ENCODE measurements at places on chromosomes 13 and 19.
A peak's percentile ranks its signal among the peaks of the same experiment; 100 is the strongest.

GRCh38 chr13:74868049-74868448, 613.9 kb downstream of the TBC1D4 start:
- DNase-seq, result no peak

DNA sequence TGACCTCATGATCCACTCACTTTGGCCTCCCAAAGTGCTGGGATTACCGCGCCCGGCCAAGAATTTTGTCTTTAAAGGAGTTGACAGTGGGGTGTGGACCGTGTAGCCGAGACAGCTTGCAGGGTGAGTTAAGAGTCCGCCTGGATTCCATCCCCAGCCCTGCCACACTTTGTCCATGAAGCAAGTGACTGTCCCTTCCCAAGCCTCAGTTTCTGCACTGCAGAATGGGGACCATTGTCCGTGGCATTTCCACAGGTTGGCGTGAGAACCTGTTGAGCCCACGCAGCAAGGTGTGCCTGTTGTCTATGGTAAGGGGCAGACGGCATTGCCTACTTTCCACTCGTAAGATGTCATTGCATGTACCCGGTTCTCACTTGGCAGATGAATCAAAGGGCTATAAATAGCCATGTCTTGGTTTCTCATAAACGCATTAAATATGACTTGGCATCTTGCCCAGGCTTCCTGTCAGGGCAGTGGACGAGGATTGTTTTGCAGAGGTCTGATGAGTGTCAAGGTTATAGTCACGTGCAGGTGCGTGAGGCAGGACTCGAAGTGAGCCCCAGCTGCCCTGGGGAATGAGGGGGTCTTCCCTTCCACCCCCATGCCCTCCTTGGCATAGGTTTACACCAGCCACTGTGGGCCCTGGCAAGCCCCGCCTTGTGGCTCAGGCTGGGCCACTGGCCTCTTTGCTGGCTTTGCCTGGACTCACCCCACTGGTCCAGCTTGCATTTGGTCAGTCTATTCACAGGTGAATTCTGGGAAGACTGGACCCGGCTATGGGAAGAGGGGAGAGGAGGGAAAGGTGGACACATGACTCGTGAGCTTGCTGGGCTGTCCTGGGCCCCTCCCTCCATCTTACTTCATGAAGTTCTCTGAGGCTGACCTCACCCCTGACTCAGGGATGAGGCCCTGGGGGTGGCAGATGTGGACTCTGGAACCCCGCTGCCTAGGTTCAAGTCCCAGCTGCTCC, 14.6 kb downstream of the FAM187B start:
- peak; percentile 31 for DNase-seq

DNA sequence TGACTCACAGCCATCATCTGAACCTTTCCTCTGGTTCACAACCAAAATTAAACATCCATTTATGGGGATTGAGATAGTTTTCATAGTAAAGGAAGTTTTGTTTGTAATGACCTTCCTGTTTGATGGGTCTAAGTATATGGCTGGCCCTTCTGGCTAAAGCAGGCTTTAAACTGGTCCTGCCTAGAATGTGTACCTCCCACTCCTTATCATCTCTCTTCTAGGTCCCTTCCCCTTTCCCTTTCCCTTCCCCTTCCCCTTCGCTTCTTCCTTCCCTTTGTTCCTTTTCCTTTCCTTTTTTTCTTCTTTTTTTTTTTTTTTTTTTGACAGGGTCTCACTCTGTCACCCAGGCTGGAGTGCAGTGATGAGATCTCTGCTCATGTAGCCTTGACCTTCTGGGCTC, 35.6 kb downstream of the BBC3 start:
- no peak for DNase-seq

- DNase-seq, result no peak
Measured at GRCh38 chr19:55287361-55288079, 3.7 kb downstream of the BRSK1 start.

DNA sequence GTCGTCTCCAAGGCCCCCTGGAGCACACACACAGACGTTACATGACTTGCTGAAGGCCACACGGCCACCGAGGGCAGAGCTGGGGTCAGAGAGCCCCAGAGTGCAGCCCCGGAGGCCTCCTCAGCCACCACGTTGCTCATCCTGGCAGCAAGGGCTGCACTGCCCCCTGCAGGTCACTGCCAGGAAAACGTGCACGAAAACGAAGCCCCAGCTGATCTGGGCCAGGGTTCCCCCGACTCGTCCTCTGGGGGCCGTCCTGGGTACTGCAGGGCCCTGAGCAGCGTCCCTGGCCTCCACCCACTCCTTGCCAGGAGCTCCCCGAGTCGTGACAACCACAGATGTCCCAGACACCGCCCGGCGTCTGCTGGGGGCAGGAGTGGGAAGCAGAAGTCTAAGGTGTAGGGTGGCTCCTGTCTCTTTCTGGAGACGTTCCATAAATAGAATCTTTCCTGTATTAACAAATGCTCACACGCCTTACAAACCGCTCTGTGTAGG, 3.4 kb downstream of the TPGS1 start:
- peak; percentile 68 for DNase-seq

GRCh38 chr13:19573120-19573716, 11.9 kb upstream of the TPTE2 start:
- DNase-seq, result no peak

- no peak for DNase-seq
Measured at GRCh38 chr13:41428155-41428554, 29.2 kb upstream of the RGCC start.

DNA sequence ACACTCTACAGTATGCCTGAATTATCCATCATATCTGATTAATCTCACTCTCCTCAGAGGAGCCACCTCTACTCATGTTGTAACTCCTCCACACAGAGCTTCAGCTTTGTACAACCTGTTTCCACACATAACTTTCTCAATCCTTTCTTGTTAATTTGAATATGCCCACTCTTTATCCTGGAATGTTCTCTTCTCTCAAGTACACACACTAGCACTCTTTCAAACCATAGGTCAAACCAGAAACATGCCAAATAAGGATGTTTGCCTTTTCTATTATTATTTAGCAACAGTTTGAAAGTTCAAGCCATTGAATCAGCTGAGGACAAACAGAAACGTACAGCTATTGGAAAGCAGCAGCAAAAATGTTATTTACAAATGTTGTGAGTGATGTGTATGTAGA, 110.3 kb downstream of the MIPEP start:
- no peak for DNase-seq

- DNase-seq, result no peak
Measured at GRCh38 chr19:43776286-43776685, 4.5 kb downstream of the KCNN4 start.

- DNase-seq, result no peak
Measured at GRCh38 chr13:27663947-27664346, 42.3 kb downstream of the POLR1D start.

- DNase-seq, result no peak
Measured at GRCh38 chr13:108574856-108575255, 54.6 kb upstream of the MYO16 start.

DNA sequence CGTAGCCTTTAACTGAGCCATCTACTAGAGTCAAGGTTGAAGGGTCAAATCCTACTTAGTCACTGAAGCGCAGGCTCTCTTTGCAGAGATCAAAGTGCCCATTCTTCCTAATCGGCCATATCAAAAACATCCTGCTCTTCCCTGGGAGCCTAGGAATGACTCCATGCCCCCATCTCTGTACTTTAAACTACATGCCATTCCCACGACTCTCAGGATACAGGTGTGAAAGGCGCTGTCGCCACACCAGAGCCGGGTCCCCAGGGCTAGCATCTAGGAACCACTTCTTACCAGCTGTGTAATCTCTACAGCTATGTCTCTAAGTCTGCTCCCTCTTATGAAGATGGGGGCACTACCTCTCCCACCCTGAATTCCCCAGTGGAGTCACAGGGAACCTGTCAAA, 22.3 kb downstream of the IRS2 start:
- no peak for DNase-seq

DNA sequence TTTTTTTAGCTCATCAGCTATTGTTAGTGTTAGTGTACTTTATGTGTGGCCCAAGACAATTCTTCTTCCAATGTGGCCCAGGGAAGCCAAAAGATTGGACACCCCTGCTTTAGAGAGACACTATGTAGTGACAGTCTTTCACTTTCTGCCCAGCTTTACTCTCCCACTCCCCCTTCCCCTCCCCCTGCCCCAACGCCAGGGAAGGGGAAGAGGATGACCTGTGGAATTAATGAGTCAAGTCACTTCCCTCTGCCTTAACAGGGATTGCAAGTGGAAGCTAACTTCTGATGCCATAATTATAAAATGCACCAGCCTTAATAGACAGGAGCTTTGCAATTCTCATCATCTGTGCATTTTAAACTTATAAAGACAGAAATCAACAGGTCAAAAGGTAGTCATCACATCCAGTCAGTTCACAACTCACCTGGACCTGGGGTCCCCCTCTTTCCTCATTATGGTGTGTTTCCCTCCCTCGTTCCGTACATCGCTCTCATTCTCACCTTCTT, 1.6 kb downstream of the ZNF415 start:
- DNase-seq, result no peak

DNA sequence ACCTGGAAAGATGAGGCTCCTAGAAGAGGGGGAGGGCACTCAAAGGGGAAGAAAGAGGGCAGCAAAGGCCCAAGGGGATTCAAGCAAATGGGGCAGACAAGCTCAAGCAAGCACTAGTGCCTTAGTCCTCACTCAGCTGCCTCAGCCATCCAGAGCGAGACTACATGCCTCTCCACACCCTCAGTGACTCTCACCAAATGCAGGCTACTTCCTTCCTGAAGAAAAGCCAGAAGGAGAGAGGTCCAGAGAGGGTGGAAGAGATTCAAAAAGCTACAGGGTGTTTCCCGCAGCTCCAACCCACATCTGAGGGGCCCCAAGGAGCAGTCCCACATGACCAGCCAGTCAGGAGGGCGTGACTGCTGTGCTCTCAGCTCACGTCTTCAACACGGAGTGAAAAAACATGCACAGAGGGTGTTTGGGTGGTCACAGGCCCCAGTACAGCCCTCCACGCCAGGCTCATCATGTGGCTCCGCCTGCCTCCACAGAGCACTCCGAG, 40.5 kb downstream of the MIPEP start:
- DNase-seq, result no peak

DNA sequence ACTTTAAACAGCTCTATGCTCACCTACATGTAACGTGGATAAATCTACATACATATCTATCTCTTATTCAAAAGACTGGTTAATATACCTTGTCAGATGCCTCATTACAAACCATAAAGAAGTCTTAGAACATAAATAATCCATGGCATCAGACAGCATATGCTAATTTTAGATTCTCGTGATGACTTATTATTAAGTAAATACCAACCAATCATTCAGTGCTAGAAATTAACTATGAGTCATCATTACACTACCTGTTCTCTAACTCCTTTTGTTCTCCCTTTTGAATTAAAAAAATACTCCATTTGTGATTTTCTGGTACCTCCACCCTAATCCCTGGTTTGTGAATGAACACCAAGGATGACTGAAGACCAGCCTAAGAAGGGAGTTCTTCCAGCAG, 754.3 kb upstream of the ARGLU1 start:
- no peak for DNase-seq

DNA sequence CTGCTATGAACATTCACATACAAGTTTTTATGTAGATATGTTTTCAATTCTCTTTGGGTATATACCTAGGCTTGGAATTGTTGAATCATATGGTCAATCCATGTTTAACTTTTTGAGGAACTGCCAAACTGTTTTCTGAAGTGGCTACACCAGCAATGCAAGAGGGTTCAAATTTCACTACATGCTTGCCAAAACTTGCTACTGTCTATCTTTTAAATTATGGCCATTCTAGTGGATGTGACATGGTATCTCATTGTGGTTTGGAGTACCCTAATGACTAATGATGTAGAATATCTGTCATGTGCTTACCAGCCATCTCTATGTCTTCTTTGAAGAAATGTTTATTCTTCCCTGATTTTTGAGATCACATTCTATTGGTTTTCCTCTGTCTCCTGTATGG, 860.3 kb downstream of the DIAPH3 start:
- DNase-seq, result peak; percentile 7

DNA sequence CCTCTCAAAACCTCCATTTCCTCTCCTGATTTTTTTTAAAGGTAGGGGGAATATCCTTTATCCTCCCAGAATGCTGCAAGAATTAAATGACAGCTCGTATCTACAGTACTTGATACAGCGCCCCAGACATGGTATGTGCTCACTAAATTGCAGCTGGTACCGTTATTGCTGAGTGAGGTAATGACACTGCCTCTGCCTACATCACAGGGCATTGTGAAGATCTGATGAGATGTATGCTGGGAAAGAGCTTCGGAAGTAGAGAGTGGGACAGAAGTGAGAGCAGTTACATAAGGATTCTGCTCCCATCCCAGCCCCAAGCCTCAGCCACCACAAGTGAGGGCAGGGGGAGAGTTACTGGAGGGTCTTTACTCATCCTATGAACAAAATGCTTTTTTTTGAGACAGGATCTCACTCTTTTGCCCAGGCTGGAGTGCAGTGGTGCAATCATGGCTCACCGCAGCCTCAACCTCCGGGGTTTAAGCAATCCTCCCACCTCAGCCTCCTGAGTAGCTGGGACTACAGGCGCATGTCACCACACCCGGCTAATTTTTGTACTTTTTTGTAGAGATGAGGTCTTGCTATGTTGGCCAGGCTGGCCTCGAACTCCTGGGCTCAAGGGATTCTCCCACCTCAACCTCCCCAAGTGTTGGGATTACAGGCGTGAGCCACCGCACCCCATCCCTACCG, 1.7 kb upstream of the FKRP start:
- DNase-seq, result no peak

DNA sequence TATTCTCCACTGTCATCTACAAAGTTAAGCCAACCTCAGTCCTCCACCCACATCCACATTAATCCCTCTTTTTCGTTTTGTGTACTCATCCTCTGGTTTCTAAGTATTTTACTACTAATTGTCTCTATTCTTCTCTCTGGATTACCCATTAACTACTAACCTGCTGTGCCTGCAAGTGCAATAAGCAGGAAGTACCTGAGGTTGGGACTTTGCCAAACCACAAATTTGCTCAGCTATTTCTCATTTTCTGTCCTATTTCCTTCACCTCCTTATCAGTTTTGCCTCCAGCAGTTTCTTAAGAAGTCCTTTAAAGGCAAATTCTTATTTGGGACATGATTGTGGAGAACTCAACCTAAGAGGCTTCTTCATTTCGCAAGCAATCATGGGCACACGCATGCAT, 1708.9 kb downstream of the SLITRK5 start:
- no peak for DNase-seq

- DNase-seq, result no peak
Measured at GRCh38 chr13:76438050-76438449, 448.2 kb downstream of the KCTD12 start.

- no peak for DNase-seq
Measured at GRCh38 chr19:16202320-16203255, 4.9 kb downstream of the AP1M1 start.

GRCh38 chr13:93771782-93772181, 545.2 kb downstream of the GPC6 start:
- DNase-seq, result no peak

- no peak for DNase-seq
Measured at GRCh38 chr13:25632166-25632888, 260.6 kb downstream of the ATP8A2 start.

GRCh38 chr13:25765266-25765665, 286.6 kb downstream of the SHISA2 start:
- no peak for DNase-seq

- no peak for DNase-seq
Measured at GRCh38 chr19:5993648-5994358, 15.9 kb upstream of the RANBP3 start.

GRCh38 chr13:33139184-33139583, 123.0 kb downstream of the KL start:
- DNase-seq, result peak; percentile 52

GRCh38 chr19:13831537-13832467, 36.6 kb downstream of the ZSWIM4 start:
- no peak for DNase-seq

- peak; percentile 85 for DNase-seq
Measured at GRCh38 chr13:85799097-85799582, at the start of gene SLITRK6. Gene SLITRK6 (minus strand): TSS chr13:85799419. CDS start chr13:85796508, 2,911 bp downstream.

All from NCI-H510A treated with DMSO at 0.1 percent for 48 hours (cell line).